ENCODE measurements at places on chromosomes 16 and 17.
A peak's percentile ranks its signal among the peaks of the same experiment; 100 is the strongest.

DNA sequence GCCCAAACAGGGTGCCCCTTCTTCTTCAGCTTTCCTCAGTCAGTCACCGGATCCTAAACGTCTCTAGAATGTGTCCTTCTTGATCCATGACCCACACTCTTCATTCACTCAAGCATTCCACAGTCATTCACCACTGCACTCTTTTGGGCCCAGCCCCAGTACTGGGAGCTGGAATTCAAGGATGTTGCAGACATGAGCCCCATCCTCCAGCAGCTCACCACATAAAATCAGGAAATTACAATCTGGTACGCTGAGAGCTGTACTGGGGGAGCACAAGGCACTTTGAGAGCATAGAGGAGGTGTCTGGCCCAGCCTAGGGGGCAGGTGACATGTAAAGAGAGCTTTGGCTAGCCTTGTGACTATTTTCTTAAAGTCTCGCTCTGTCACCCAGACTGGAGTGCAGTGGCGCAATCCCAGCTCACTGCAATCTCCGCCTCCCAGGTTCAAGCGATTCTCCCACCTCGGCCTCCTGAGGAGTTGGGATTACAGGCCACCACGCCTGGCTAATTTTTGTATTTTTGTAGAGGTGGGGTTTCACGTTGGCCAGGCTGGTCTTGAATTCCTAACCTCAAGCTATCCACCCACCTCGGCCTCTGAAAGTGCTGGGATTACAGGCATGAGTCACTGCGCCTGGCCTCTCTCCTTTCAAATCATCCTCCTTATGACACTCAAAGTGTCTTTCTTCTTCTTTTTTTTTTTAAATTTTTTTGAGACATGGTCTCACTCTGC lies 18.7 kb downstream of the CES4A start:
- peak; percentile 56 for DNase-seq

- no peak for DNase-seq
Observed at GRCh38 chr16:3215601-3216262, 19.2 kb downstream of the ZNF200 start.

GRCh38 chr16:58022601-58023371 lies 2.8 kb upstream of the MMP15 start:
- DNase-seq: peak; percentile 54

DNA sequence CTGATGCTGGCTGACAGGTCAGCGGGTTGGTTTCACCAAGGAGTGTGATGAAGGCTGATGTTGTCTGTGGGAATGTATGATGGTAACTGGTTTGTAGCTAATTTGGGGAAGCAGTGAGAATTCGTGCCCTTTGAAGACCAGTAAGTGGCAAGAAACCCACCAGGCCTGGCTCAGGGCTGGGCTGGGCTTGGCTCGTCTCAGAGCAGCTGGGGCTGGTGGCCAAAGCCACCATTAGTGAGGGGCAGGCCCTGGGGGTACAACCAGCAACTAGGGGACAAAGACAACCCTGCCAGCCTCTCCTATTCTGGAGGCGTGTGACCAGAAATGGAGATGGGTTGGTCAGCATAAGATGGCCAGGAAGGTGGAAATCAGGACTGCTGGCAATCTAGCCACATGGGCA lies 13.0 kb upstream of the STH start:
- no peak for DNase-seq

DNA sequence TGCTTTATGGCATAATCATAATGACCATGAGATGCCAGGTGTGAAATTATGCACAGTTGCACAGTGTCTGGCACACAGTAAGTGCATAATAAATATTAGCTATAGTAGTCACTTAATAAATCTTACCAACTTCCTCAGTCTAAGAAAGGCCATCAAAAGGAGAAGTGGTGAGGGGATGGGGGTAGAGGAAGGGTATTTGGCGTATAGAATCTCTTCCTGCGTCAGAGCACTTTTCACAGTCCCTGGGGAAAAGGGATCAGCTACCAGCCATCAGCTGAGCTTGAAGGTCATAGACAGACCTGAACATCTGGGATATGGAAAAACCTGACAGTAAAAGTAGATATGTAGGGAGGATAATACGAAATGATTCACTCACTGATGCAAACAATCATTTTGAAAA lies 5.8 kb downstream of the CRHR1 start:
- DNase-seq: no peak

DNA sequence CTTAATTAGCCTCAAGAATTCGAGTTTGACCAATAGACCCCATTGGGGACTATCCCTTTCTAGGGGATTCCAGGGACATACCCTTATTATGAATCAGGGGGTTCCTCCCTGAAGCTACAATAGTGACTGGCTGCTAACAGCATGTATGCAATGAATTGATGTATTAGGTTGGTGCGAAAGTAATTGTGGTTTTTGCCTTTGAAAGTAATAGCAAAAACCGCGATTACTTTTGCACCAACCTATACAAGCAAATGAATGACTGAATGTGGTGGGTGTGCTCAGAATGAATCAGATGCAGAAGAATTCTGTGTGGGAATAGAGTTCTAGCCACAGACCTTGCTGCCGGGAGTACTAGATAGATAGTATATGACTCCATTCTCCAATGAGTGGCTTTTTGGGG lies 76.7 kb downstream of the HLF start:
- DNase-seq: peak; percentile 3

- DNase-seq: peak; percentile 31
Observed at GRCh38 chr16:20704281-20704680, 6.8 kb upstream of the ACSM1 start.

DNA sequence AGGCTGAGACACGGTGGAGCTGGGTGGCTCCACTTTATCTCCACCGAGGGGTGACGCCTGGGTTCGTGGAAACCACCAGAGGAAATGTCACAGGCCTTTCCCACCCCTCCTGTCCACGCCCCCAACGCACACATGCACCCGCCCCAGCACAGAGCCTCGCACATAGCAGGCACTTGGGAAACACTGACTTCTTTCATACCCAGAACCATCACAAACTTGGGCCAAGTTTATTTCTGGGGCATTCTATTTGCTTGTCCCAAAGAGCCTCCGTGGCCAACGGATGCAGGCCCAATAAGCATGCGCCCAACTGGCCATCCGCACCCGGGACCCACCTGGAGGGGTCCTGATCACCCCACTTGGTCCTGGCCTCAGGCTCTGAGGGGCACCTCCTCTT lies 3.3 kb downstream of the BCAR1 start:
- no peak for DNase-seq

DNA sequence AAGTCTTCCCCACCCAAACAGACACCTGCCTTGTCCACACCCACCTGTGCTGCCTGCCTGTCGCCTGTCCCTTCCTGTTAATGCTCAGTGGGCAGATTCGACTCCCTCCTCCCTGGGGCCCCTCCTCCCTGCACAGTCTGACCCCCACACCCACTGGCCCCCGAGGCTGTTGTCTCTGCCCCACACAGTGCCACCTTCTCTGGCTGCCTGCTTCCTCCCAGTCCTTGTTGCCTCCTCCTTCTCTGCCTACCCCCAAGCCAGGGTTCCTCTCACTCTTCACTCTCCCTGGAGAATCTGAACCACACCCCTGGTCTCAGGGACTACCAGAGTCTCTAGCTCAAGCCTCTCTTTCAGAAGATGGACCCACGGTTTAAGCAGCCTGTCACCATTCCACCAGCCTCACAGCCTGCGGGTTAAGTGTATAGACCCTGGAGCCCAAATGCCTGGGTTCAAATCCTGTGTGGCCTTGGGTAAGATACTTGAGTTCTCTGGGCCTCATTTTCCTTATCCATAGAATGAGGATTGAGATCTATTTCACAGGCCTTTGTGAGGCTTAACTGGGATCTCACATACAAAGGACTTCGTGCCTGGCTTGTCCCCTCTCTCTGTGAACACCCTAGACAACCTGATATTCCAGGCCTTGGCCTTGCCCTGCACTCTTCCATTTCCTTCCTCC lies 3.8 kb upstream of the ARHGAP23 start:
- no peak for DNase-seq

DNA sequence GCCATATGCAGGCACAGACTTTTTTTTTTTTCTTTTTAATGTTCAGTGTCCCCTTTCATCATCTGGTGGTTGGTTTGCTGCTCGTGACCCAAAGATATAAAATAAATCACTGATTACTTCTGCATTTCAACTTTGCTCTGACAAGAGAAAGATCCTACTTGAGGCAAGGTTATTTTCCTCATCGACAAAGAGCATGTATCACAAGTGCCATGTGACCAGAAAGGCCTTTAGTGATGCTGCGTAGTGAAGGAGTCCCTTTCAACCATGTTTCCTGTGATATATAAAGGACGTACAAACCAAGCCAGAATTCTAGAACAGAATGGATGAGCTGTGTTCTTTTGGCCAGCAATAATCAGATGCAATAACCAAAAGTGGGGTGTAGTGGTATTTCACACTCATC lies 323.4 kb upstream of the PSMD7 start:
- DNase-seq: no peak

DNA sequence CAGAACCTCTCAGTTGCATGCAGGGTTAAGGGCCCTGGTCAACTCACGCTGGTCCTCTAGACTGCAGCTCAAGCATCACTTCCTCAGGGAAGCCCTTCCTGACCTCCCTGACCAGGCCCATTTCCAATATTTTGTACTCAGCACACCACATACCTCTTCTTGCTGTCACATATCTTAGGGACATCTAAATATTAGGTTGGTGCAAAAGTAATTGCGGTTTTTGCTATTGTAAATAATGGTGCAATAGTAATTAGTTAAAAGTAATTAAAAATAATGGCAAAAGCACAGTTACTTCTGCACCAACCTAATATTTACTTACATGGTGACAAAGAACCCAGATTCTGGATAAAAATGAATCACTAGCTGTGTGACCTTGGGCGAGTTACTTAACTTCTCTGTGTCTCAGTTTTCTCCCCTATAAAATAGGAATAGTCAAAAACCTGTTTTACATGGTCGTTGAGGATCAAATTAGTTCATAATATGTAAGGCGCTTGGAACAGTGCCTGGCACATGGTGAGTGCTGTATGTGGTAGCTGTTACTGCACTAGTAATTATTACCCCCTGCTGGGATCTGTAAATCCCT lies 177.4 kb downstream of the PRKCB start:
- DNase-seq: no peak
